Urothelium cell line (cell line): ENCODE measurements at places on chromosomes 4 and X.

GRCh38 chr4:23353200-23353599 lies 536.6 kb downstream of the PPARGC1A start:
- no peak for DNase-seq

- DNase-seq = no peak
Observed at GRCh38 chrX:148133105-148133725, 152.1 kb downstream of the FMR1NB start.

- DNase-seq = no peak
Observed at GRCh38 chr4:99710020-99710419, 52.4 kb upstream of the C4orf54 start.

DNA sequence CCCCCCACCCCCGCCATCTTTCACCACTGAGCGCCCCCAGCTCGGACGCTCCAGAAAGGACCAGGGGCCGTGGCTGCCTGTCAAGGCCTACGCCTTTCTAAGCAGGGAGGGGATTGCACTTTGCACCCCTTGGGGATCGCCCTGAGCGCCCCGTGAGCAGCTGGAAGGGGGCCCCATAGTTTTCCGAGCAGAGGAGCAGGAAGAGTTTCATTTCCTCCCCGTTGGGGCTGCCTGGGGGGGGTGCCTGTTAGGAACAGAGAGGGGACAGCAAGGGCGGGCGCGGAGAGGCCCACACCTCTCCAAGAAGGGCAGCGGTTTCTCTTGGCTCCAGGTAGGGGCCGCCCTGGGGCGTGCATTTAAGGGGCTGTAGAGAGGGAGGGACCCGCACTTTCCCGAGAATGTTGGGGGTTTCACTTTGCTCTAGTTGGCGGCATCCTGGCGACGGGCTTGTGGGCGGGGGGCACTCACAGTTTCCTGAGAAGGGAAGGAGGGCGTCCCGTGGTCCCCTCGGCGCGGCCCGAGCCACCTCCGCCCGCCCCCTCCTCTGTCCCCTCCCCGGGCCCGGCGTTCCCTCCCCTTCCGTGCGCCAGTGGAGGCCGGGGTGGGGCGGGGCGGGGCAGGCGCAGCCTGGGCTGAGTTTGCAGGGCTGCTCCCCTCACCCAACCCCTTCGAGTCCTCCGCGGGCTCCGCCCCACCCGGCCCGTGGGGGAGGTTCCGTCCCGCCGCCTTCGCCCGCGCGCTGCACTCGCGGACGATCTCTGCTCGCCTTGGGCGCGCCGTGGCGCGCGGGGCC lies 82.3 kb upstream of the CD99 start:
- DNase-seq = peak; percentile 71

DNA sequence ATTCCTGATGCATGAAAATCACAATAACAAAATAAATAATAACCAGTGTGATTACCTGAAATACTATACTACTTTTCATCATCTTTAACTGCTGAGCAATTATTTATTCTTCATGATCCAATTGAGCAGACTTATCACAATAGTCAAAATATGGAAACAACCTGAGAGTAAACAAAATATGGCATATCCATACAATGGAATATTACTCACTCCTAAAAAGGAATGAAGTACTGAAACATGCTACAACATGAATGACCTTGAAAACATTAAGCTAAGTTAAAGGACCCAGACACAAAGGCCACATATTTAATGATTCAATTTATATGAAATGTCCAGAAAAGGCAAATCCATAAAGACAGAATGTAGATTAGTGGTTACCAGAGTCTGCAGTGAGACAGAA lies 146.8 kb downstream of the MID1IP1 start:
- DNase-seq = no peak

- DNase-seq = no peak
Observed at GRCh38 chr4:3112201-3112600, 37.7 kb downstream of the HTT start.

GRCh38 chr4:6908432-6909112 lies 1.1 kb upstream of the TBC1D14 start:
- no peak for DNase-seq

GRCh38 chrX:154793084-154793795 lies 12.0 kb downstream of the MPP1 start:
- DNase-seq = no peak

GRCh38 chr4:188960411-188961093 lies 821.3 kb downstream of the TRIML1 start:
- no peak for DNase-seq
